ENCODE measurements at places on chromosomes 16 and 17.

DNA sequence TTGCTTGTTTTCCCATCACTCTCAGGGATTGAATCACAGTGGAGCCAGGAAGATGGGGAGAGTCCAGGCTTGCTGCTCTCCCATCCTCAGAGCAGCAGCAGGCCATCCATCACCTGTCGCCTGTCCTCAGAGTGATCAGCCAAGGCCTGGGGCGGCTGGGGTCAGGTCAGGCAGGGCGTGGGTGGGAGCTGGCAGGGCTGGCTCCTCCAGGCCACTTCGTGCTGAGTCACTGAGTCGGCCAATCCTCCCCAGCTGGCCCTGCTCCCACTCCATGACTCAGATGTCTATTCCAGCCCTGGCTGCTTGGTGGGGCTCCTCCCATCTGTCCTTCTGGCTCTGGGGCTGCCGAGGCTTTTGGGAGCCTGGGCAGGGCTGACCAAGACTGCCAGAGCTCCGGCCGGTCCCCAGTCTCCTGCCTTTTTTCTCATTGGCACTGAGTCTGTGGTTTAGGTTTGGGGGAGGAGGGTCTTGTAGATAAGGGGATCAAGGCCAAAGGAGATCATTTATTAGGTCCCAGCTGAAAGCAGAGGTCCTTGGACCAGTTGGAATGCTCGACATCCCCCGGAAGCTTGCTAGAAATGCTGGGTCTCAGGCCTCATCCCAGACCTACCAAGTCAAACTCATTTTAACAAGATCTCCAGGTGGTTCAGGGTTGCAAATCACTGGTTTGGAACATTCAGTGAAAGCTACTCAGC, 72.7 kb downstream of the ABCC1 start:
- DNase-seq = no peak

GRCh38 chr16:79623062-79623461, 22.5 kb upstream of the MAF start:
- DNase-seq = no peak

GRCh38 chr16:88072571-88073001, 121.4 kb downstream of the BANP start:
- no peak for DNase-seq

- no peak for DNase-seq
Observed at GRCh38 chr17:80423536-80424225, 8.7 kb downstream of the ENDOV start.

DNA sequence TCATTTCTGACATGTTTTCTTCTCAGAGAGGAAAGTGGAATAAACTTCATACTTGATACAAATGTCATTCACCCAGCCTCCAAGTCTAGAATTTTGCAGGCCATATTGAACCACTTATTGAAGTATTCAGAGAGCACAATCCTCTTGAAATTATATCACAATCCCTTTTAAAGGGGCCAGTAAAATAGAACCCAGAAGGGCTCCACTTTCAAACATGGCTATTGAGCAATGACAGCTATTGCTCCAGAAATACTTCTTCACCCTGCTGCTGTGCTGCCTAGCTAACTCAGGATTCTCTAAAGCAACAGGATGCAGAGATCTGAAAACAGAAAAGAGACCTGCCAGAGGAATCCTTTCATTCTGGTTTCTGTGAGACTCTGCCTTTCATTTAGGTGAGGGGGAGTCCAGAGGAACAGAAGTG, 275.0 kb upstream of the CDH5 start:
- DNase-seq = no peak

- peak; percentile 85 for DNase-seq
Observed at GRCh38 chr16:77807-78443, at the start of gene MPG. TSS of gene MPG (plus strand) at chr16:78225. CDS start at chr16:78310, 85 bp downstream.

- no peak for DNase-seq
Observed at GRCh38 chr16:49830873-49831272, 25.0 kb downstream of the ZNF423 start.

GRCh38 chr16:70529051-70529777, 5.6 kb downstream of the SF3B3 start:
- no peak for DNase-seq

GRCh38 chr17:78822552-78822951, 18.1 kb downstream of the USP36 start:
- no peak for DNase-seq

- no peak for DNase-seq
Observed at GRCh38 chr16:5895976-5896375, 798.4 kb upstream of the EEF2KMT start.

DNA sequence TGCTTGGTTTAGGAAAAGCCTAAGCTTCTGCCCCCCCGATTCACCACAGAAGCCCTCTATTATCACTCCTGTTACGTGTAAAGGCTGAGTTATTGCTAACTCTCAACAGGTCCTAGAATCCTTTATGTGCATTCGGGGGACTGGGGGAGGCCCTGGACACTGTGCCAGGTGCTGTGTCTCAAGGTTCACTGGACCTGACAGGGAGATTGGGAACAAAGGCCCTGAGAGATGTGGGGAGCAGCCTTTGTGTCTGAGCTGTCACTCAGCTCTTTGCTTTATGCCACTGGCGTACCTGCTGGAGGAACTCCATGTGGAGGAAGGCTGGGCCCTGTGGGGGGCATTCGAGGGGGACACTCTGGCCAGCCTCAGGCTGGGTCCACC, 65.9 kb downstream of the METRNL start:
- no peak for DNase-seq

GRCh38 chr16:75575958-75576357, 9.8 kb downstream of the GABARAPL2 start:
- DNase-seq = no peak

- no peak for DNase-seq
Observed at GRCh38 chr17:30576326-30576861, 99.2 kb downstream of the GOSR1 start.

GRCh38 chr17:42016411-42016831, 818 bp downstream of the DNAJC7 start:
- no peak for DNase-seq

DNA sequence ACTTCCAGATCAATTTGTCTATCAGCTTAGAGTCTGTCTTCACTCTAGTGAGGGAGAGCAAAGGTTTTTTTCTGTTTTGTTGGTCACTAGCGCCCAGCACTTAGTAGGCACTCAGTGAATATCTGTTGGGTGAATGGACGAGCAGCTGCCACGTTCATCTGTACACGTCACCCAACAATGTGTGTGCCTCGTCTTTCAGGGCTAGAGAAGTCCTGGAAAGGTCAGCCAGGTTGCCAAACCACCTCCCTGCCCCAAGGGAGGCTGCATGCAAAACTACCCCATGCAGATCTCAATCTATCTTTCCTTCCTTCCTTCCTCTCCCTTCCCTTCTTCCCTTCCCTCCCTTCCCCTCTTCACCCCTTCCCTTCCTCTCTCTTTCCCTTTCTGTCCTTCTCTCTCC, 340.9 kb downstream of the SOX9 start:
- no peak for DNase-seq

All from activated T-cell treated with anti-CD3 and anti-CD28 coated beads for 48 hours (primary cell).